Hematopoietic multipotent progenitor cell (in vitro differentiated cells): ENCODE measurements at places on chromosomes 7 and 10.

GRCh38 chr10:15606377-15606776 is 113.3 kb downstream of the ITGA8 start:
- DNase-seq, result no peak

GRCh38 chr10:124678557-124679240 is 65.5 kb downstream of the FAM53B start:
- no peak for DNase-seq

DNA sequence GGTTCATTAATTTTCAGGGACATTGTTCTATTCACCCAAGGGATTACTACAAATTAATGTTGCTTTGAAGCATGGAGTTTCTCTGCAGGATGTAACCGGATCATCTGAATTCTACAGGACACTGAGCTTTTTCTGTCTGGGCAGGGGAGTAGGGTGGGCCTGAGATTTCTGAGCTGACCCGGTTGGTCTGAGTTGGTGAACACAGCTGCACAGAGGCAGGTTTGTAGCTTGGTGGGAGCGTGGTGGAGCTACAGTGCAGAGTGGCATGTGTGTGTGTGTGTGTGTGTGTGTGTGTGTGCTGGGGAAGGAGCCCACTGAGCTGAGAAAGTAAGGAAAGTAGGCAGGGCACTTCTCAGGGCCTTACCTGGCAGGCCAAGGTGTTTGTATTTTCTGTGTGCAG is 62.6 kb downstream of the SH2D4B start:
- no peak for DNase-seq

- no peak for DNase-seq
Measured at GRCh38 chr7:45638916-45639315, 64.7 kb downstream of the ADCY1 start.

- no peak for DNase-seq
Measured at GRCh38 chr7:4066626-4067475, 615.2 kb upstream of the FOXK1 start.

DNA sequence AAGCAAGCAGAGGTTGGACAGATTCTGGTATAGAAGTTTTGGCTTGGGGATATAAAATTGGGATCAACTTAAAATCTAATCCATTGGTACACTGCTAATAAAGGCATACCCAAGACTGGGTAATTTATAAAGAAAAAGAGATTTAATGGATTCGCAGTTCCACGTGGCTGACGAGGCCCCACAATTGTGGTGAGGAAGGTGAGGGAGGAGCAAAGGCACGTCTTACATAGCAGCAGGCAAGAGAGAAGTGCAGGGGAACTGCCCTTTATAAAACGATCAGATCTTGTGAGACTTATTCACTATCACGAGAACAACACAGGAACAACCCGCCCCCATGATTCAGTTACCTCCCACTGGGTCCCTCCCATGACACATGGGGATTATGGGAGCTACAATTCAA is 9.7 kb downstream of the ACADSB start:
- DNase-seq, result no peak

- no peak for DNase-seq
Measured at GRCh38 chr10:26642896-26643653, 54.4 kb upstream of the PDSS1 start.

DNA sequence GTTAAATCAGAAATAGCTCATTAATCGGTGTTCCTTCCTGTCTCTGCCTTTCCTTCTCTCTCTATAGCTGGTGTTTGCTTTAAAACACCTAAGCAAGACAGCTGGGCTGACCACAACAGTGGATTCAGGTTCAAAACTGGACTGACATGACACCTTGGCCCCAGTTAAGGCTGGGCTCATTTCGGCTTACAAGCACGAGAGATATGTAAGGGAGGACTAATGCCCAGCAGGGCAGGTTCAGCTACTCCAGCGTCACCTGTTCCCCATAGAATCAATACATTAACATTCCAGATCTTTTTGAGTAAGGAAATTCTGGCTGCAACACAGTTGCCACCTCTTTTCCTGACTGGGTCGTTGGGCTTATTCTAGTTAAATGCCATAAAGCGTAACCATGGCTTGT is 323.0 kb upstream of the AOAH start:
- no peak for DNase-seq

GRCh38 chr7:74495112-74496086 is 41.7 kb downstream of the GTF2IRD1 start:
- no peak for DNase-seq
